ENCODE measurements at places on chromosomes 1 and 21. TPM values are rescaled to one million over a fixed set of nuclear protein-coding genes. Genes with fewer than 3 reads are reported as not detected.

- no peak for DNase-seq
These were observed 1.9 kb upstream of the HLCS start for GRCh38 chr21:36968414-36968813.

GRCh38 chr21:34911360-34911759 is 137.7 kb downstream of the RUNX1 start:
- no peak for DNase-seq

- DNase-seq: no peak
These were observed 237.9 kb upstream of the PBX1 start for GRCh38 chr1:164320790-164321731.

The OR14A16 gene
- total RNA-seq: not detected

- no peak for DNase-seq
These were observed 8.7 kb downstream of the RNF220 start for GRCh38 chr1:44413740-44414139.

- no peak for DNase-seq
These were observed 68.3 kb downstream of the CAPZB start for GRCh38 chr1:19416921-19417470.

GRCh38 chr21:35491114-35491513 is 442.0 kb upstream of the RUNX1 start:
- no peak for DNase-seq

The PAPPA2 gene
- 1.3 TPM for total RNA-seq

DNA sequence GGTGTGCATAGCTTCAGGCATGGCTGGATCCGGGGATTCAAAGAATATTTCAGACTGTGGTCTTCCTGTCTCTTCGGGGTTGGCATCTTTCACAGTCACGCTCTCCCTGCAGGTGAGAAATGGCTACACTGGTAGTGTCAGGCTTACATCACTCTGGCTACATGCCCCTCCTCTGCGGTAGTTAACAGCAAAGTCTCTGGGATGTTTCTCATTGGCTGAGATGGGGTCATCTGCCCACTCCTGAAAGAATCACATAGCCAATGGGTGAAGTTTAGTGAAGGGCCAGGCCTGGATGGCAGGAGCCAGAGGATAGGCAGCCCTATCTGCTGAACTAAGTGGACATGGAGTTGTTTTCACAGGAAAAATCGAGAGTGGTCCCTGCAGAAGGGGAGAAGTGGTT is 356.5 kb downstream of the MATN1 start:
- DNase-seq: no peak

The MAP1LC3C gene
- total RNA-seq: not detected
